Stimulated activated CD4-positive, alpha-beta T cell treated with anti-CD3 and anti-CD28 coated beads, Interleukin-1b, Interleukin-23, amount 100 ng/mL, for 48 hours (primary cell): ENCODE measurements at places on chromosomes 2 and 18.

DNA sequence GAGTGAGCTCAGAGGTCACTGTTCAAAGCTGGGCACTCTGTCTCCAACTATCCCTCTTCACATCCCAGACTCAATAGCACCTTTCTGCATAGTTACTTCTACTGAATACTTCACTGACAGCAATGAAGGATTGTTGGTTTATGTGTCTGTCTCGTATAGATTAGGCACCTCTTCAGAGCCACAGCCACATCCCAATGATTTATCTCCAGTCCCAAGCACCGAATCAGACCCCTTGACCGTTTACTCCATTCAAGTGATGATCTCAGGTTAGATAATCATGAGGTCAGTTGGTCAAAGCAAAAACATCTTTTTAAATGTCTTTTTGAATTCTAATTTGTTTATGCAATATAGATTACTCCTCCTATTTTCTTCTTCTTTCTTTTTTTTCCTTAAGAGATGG is 14.7 kb downstream of the NEDD4L start:
- DNase-seq, result no peak

GRCh38 chr2:46030330-46030729 is 266.9 kb upstream of the EPAS1 start:
- no peak for DNase-seq

DNA sequence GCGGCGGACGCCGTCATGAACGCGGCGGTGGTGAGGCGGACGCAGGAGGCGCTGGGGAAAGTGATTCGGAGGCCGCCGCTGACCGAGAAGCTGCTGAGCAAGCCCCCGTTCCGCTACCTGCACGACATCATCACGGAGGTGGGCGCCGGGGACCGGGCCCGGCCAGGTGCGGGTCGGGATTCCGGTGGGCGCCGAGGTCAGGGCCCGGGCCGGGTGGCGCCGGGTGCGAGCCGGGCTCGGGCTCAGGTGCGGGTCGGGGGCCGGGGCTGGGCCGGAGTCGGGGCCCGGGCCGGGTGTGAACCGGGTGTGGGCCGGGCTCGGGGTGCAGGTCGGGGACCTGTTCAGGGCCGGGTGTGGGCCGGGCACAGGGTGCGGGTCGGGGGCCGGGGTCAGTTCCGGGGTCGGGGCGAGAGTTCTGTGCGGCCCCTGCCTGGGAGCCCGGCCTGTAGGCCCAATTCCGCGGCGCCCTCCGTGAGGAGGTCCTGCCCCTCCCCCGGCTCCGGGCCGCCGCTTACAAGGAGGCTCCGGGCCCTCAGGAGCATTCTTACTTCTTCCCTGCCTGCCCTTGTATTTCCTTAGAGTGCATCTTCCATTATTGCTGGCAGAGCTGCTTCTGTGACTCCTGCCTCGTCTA is 447 bp downstream of the TRAF3IP1 start:
- no peak for DNase-seq

DNA sequence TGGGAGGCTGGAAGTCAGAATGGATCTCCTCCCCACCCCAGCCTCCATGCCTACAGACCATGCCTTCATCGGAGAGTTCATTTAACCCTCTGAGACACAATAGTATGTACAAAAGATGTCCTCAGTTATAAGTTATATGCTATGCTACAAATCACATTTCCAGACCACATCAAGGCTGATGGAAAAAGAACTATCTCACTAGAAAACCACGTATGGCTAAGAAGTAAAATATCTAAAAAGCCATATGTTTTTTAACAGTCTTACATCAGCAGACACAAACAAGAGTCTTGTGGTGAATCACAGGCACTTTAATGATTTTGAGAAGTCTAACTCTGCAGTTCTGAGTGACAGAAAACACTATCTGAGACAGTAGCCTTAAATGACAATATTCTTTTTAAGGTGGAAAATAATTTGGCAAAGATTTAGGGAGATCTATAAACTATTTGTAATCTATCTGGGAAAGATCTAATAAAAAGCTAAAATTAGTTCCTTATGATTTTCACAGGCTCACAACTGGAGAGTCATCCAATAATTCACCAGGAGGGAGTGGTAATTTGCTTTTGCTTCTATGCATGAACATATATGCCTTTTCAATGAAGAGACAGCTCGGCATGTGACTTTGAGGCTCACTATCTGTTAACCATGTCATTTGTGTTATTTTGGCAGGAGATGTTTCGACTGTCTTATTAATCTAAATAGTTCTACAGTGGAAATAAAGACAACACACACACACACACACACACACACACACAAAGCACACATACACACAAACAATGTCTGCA is 197.5 kb downstream of the IRS1 start:
- no peak for DNase-seq

- no peak for DNase-seq
These were observed 41.5 kb downstream of the L3MBTL4 start for GRCh38 chr18:6373187-6373586.

GRCh38 chr2:202377207-202377761 is 1.2 kb downstream of the BMPR2 start:
- no peak for DNase-seq

DNA sequence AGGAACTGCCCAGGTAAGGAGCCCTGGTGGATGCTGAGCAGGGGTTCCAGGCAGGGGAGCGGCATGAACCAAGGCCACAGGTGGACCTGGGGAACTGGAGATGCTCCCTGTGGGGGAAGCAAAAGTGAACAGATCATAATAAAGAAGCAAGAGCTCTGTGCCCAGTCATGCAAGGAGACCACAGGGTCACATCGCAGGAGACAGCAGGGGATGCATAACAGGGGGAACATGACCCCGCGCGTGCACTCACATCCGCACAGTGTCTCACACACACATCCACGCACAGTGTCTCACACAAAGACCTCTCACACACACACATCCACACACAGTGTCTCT is 473.3 kb upstream of the HS6ST1 start:
- DNase-seq, result no peak

DNA sequence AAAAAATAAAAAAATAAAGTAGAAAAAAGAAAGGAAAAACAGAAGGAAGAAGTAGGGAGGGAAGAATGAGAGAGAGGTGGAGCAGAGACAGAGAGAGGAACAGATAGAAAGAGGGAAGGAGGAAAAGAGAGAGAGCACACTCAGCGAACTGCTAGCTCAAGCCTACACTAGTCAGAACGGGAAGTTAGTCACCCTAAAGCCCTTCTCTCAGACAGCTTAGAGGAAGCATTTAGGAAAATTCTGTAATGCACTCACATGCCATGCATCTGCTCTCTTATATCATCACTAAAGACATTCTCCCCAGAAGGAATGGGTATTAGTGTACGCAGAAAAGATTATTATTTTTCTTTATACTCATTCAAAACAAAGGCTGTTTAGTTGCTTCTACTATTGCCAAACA is 68.1 kb upstream of the SULT1C3 start:
- no peak for DNase-seq

DNA sequence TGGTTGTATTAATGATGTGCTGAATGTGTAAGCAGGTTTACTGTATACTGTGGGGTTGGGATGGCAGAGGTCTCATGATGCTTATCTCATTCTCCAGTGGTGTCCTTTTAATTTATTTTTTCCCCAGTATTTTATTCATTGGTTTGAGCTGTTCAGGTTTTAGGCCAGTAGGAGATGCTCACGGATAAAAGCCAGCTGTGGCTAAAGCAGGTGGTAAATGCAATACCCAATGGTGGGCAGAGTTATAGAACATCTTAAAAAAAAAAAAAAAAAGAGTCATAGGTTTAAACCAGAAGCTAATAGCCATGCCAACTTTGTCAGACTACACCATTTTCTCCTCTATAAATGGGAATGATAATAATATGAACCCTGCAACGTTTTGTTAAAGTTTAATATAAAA is 57.8 kb upstream of the NEUROD1 start:
- DNase-seq, result no peak

DNA sequence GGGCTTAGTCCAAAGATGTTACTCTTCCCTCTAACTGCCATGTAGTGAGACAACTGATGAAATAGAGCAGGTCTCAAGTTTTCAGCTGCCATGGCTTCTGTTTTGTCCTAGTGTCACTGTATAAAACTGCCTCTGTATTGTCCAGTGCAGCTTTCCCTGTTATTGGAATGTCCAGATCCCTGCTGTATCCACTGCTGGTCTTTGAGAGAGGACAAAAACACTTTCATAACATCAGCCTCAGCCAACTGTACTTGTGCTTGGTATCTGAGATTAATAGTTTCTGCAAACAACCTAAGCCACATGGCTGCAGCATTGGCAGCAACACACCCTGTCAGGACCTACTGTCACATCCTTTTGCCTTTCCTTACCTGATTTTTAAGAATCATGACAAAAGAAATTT is 480.2 kb downstream of the LPIN1 start:
- no peak for DNase-seq

GRCh38 chr18:54690198-54690597 is 99.2 kb downstream of the DYNAP start:
- no peak for DNase-seq

DNA sequence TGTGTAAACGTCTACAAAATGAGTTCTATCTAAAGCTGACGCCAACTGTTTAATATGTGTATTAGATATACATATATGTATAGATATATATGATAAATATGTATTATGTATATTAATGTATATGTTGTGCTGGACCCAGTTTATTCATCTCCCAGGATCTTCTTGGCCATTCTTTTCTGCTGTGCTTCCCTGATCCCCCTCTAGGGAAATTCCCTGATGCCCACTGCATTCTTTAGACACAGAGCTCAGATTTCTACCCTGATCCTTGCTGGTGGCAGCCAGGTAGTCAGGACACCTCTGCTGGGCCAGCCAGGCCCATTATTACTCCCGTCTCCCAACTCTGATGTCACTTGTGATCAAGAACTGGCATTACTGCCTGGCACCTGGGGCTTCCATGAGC is 292.0 kb downstream of the PTPRM start:
- no peak for DNase-seq

DNA sequence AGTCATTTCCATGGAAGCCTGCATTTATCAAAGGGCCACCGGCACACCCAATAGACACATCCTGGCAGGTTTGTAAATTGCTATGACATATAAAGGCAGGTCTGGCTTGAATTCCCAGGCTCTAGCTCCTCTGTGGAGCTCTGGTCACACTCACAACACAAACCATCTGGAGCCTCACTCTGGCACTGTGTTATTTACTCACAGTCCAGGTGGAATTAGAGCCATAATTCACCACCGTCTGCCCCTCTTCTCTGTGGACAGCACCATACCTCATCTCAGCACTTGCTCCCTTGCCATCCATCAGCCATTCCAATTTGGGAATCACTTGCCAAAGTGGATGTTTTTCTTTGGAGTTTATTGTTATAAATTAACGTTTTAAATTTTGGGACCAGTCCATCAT is 84.3 kb upstream of the OSR1 start:
- no peak for DNase-seq

DNA sequence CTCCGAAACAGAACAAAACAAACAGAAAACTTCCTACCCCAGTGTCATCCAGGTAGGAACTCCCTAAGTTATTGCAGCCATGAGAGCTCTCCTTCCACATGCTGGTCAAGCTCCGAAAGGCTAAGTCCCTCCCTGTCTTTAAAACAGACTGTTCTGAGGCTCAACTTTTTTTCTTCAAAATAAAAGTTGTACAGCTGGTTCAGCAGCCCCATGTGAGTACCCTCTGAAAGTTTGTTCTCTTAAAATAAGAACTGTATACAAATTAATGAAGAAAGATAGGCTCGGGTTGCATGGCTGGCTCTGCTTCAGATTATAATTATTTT is at the start of gene PDE1A:
Gene PDE1A, minus strand, starts transcription at position 119 of the 323 bp plus-strand sequence.
- DNase-seq, result no peak

DNA sequence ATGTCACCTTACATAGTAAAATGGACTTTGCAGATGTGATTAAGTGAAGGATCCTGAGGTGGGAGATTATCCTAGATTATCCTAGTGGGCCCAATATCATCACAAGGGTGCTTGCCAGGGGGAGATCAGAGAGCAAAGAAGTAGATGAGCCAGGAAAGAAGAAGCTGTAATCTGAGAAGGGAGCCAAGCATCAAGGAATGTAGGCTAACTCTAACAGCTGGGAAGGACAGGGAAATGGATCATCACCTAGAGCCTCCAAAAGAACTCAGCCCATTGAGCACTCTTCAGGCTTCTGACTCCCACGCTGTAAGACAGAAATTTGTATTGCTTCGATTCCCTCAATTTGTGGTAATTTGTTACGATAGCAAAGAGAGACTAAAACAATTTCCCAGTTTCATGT is 309.9 kb downstream of the LRP1B start:
- no peak for DNase-seq

DNA sequence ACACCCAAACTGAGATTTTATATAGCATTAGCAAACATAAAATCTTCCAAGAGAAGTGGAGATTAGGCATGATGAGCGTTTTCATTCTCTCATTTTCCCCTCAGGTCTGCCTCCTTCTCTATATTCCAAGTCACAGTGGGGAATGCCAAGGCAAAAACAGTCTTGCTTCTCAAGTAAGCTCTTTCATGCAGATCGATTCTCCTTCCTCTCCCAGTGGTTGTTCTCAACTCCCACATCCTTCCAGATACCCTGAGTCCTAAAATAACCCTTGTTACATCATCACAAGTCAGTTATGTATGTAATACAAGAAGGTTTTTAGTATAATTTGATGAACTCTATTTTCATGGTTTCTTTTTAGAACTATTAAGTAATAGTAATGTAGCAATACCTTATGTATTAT is 150.6 kb downstream of the TXNL1 start:
- DNase-seq, result no peak

- DNase-seq, result no peak
These were observed 25.2 kb downstream of the TRABD2A start for GRCh38 chr2:84855731-84856130.

GRCh38 chr2:171404261-171404660 is 29.5 kb downstream of the METTL8 start:
- DNase-seq, result no peak

DNA sequence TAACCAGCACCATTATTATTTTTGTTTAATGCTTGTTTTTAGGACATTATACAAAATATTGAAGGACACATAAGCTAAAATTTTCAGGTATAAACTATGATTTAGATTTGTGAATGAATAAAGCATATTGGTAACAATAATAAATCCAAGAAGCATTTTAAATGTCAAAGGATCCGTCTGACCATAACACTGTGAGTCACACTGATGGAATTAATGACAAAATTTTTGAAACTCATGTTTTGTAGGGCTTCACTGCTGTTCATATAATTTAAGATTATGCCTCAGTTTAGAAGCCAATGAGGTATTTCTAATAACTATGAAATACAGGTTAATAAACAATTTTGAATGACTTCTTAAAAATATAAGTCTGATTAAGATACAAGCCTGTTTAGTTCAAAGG is 124.6 kb downstream of the TMEFF2 start:
- no peak for DNase-seq

DNA sequence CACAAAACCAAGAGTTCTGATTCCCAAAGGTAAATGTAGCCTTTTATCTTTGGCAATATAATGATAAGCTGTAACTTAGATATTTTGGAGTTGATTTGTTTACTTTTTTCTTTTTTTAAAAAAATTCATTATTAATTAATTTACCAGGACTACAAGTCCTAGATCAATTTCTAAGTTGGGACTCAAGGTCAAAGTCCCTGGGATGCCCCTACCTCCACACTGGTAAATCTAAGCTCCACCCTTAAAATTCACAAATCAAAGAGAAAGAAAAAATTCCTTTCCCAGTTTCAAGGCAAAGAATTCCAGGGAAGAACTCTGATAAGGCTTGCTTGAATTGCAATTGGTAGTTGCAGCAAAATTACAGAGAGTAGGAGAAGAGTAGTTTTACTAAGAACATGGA is 71.3 kb downstream of the MDH1 start:
- no peak for DNase-seq

- DNase-seq, result no peak
These were observed 22.5 kb upstream of the TRAPPC8 start for GRCh38 chr18:31965316-31965970.

GRCh38 chr2:109604597-109604996 is 9.2 kb downstream of the SEPTIN10 start:
- no peak for DNase-seq
